ENCODE measurements at places on chromosomes 7 and 10.
A peak's percentile ranks its signal among the peaks of the same experiment; 100 is the strongest.

DNA sequence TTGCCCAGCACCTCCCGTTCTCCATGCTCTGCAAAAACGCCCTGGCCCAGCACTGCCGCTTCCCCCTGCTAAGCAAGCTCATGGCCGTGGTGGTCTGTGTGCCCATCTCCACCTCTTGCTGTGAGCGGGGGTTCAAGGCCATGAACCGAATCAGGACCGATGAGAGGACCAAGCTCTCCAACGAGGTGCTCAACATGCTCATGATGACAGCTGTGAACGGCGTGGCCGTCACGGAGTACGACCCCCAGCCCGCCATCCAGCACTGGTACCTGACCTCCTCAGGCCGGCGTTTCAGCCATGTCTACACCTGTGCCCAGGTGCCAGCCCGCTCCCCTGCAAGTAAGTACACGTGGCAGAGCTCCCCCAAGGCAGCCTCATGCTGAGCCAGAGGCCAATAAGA lies 11.6 kb upstream of the ATP6V0E2 start:
- DNase-seq, result no peak

GRCh38 chr10:70966646-70967553 lies 78.5 kb upstream of the PCBD1 start:
- no peak for DNase-seq

DNA sequence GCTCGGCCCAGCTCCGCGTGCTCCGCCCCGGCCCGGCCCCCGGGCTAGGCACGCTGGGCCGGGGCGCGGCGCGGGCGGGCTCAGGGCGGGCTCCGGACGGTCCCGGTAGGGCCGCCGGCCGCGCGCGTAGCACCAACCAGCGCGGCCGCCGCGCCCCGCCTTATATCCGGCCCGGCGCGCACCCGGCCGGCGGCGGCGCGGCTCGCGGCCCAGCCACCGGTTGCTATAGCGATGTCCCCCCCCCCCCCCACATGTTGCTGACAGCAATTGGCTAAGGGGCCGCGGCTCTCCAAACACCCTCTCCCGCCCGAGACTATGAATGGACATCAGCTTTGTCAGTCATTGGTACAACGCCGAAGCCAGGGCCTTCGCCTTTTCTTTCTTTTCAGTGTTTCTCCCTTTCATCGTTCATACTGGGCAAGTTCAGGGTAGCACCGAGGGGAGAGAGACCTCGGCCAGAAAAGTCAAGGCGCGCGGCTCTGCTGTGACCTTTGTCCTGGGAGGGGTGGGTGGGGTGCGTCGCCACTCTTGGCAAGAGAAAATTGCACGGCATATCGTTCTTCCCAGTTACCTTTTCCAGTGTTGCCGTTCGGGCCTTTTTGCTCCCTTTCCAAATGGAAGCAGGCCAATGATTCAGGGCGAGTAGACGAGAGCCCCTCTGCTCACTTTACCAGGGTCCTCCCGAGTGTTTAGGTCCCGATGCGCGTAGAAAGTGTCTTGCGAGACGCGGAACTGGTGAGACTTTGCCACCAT lies 354.2 kb downstream of the DNAJB6 start:
- DNase-seq, result peak; percentile 76

- DNase-seq, result no peak
These were observed 672.9 kb upstream of the LRRTM3 start for GRCh38 chr10:66252986-66253385.

DNA sequence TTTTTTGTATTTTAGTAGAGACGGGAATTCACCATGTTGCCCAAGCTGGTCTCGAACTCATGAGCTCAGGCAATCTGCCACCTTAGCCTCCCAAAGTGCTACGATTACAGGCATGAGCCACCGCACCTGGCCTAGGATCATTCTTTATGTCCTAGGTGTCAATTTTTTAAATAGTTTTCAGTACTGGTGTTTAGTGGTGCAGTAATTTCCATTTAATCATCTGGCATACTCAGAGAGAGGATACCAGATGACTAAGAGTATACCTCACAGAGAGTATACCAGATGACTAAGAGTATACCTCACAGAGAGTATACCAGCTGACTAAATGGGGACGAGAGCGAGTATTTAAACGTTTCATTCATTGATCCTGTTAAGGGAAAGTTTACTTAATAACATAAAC lies 37.3 kb upstream of the TMEM248 start:
- no peak for DNase-seq

DNA sequence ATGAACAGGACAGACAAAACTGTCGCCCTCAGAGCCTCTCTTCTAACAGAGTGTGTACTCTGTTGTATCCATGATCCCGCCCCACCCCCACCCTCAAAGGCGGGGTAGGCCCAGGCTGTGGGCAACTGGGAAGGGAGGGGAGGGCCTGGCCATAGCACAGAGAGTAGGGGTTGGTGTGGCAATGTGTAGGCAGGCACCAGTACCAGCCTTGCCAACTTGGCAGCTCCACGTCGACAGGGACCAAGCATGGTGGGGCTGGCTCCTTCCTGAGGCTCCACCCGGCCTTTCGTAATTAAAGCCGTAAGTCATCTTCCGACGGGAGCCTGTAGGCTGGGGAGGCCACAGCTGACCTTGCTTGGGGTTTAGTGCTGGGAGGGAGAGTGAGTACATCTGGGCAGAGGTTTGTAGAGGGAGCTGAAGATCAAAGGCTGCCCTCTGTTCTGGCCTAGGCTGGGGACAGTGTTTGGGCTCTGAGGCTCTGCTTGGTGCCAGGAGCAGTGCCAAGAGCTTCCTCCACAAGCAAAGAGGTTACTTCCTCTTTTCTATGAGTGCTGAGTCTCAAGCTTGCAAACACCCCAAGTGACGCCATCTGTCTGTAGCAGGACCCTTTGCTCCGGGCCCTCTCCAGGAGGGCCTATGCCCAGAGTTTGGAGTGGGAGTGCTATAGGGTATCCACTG lies 121.6 kb downstream of the C10orf105 start:
- peak; percentile 54 for DNase-seq

DNA sequence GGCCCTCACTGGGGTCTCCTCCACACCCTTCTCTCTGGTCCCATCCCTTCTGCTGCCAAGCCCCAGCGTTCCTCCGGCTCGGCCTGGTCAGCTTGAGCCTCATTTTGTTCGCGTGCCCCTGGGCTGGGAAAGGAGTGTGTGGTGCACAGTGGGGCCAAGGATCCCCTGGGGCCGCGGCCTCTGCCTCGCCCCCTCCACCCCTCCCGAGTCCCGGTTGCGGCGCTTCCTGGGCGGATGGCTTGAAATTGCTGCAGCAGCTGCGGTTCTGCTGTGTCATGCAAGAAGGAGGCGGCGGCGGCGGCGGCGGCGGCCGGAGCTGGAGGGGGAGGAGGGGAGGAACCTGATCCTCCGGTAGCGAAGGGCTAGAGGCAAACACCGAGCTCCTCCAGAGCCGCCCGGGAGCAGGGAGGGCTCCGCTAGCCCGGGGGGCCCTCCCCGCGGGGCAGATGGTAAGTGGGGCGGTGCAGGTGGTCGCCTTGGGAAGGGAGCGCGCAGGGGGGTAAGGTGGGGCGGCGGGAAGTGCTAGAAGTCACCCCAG lies 217.8 kb upstream of the MKLN1 start:
- DNase-seq, result peak; percentile 87

- DNase-seq, result no peak
These were observed 109.3 kb downstream of the TNS3 start for GRCh38 chr7:47472444-47473157.

DNA sequence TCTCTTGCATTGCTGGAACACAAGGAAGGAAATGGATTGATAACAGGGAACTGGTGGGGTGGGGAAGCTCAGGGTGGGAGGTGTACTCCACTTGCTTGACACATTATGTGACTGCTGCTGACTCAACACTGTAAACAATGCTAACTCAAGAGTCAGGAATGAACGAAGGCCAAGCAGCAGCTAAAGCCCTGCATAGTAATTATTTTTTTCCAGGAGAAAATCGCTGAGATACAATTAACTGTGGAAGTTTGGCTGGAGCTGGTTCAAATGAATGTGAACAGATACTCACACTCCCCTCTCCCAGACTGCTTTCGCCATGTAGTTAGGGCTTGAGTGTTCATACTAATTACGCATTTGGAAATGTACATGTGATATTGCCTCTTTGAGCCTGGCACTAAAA lies 170.9 kb upstream of the AOAH start:
- DNase-seq, result no peak

DNA sequence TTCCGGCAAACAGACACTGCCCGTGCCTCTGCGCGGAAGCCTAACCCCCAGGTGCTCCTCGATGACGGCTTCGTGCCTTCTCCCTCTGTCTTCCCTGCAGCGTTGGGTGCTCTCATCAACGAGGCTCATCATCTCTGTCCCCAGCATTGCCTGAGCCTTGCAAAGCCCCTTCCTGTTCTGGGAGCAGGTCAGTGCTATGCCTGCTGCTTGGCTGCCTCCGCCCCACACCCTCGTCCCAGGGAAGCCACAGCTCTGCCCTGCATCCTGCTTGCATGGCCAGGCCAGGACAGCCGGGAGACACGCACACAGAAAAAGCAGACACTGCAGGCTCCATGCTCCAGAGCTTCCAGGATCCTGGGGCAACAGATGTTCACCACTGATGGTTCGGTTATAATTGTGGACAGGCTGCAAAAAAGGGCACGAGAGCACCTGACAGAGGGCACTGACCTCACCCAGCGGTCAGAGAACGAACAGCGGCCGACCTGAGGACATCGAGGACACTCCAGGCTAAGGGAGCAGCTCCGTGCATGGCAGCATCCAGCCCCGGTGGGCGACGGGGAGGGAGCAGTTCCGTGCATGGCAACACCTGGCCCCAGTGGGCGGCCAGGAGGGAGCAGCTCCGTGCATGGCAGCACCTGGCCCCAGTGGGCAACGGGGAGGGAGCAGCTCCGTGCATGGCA lies 265.5 kb downstream of the PTPRN2 start:
- no peak for DNase-seq

GRCh38 chr7:106420736-106421135 lies 136.0 kb upstream of the NAMPT start:
- DNase-seq, result no peak

DNA sequence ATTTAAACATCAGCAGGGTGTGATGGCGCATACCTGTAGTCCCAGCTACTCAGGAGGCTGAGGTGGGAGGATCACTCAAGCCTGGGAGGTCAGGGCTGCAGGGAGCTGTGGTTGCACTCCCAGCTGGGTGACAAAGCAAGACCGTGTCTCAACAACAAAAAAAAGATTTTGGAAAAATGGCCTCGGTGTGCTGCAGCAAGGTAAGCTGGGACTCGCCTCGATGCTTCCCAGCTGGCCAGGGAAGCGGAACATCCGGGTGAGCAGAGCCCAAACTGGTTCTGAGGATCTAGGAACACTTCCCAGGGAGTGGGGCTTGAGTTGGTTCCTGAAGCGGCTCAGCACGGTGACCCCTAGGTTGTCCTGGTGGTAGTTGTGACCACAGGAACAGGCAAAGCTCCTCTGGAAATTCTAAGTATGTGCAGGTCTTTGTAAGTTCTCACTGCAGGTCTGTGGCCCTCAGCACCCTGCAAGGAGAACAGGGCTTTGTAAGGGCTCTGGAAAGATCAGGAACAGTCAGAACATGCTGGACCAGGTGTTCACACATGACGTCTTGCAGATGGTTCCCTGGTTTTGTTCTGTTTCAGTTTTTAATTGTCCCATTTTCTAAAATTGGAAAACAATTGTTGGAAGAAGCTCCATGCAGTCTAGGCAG lies 38.6 kb upstream of the ZMIZ2 start:
- no peak for DNase-seq

- no peak for DNase-seq
These were observed 107.1 kb upstream of the NRP1 start for GRCh38 chr10:33441561-33441960.

- no peak for DNase-seq
These were observed 34.1 kb downstream of the CHST3 start for GRCh38 chr10:71998119-71998839.

- DNase-seq, result peak; percentile 63
These were observed 69.8 kb downstream of the LSMEM1 start for GRCh38 chr7:112550468-112551060.

- DNase-seq, result no peak
These were observed 536.4 kb downstream of the XPNPEP1 start for GRCh38 chr10:109386921-109387320.

DNA sequence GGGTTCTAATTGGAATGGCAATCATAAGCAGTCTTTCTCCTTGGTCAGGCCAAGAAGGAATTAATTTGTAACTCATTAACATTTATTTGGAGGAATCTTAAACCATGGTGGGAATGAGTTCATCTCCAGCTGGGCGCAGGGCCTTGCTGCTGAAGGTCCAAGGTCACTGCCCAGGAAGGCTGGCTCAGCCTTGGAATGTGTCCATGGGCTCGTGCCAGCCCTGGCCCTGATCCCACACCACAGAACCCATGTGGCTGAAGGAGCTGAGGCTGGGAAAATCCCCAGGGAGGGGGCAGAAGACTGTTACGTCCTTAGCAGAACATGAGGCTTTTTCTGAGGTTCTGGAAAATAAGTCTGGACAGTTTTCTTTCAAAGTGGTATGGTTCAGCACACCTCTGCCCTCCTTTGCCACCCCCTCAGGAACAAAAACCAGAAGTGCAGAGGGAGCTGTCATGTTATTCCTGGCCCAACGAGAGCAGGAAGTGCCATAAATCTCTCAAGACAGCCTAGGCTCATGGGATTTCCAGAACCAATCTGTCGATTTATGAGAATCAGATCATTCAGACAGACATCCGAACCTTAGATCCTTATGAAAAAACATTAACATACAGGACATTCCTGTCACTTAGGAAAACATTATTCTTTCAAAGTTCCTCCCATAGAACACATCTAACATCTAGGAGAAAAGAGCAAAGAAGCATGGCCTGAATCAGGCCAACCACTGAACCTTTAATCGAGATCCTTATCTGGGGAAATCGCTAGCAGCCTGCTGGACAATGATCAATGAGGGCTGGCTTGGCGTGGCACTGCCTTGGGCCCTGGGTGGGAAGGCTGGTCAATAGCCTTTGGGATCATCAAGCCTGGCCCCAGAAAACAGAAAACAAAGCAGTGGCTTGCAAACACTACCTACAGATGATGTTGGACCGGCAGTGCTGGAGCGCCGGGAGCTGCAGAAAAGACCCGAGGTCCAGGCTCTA lies 134.3 kb downstream of the TAX1BP1 start:
- no peak for DNase-seq

Data from NCI-H2029 (cell line).